ENCODE measurements at places on chromosomes 12 and 14.
A peak's percentile ranks its signal among the peaks of the same experiment; 100 is the strongest.

DNA sequence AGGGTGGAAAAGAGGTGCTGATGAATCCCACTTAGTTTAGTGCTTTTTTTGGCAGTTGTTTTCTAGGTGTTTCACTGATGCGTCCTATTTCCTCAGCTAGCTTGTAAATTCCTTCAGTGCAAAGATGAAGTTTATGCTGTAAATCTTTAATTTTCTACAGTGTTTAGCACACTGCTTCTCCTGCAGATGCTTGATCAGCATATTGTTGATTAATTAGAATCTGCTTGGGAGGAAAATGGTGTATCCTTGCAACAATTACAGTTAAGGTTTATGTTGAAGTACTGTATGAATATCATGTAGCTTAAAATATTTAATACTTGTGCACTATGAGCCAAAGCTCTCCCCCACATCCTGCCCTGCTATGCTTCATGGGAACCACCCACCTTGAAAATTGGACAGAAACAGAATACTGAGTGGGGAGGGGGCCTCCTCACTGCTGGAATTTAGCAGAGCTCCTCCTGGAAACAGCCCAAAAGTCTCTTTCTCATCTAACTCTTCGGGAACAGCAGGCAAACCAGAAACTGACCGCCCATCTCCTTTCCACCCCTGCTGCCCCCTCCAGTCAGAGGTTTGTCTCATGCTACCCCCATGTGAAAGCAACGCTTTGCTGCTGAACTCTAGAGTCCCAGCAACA is 20.3 kb upstream of the DHRS4 start:
- no peak for DNase-seq

DNA sequence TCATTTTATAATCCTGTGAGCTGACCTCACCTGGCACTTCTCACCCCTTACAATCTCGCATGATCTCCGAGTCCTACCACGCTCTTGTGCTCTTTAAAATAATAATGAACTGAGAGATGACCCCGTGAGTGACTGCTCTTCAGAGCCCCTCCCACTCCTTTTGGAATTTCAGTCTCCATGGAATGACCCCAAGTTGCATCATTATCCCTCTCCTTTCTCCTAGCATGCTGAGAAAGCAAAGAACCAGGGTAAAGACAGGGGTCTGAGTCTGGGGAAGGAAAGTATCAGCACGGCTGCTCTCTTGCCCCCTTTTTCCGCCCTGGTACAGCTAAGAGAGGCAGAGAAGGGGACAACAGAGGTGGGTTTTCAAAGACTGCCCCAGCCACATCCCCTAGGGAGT is 178.3 kb upstream of the PLEKHA5 start:
- DNase-seq = no peak

GRCh38 chr12:55742719-55743405 is at the start of gene GDF11:
TSS of gene GDF11 (plus strand) at chr12:55743122. CDS start at chr12:55743317, 195 bp downstream.
- DNase-seq = peak; percentile 48

- no peak for DNase-seq
These were observed 21.9 kb upstream of the CERS5 start for GRCh38 chr12:50188875-50189575.

DNA sequence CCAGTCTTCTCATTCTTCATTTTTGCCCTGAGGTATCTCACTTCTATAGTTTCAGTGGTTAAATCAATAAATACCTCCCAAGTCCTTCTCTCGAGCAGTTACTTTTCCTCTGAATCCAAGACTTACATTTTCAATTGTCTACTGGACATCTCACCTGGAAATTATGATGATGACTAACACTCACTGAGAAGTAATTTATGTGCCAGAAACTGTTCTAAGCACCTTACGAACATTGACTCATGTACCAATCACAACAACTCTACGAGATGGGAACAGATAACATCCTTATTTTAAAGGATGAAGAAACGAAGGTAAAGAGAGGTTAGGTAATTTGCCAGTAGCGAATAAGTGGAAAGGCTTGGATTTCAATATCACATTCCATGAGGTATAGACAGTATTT is 94.1 kb downstream of the EML5 start:
- no peak for DNase-seq

GRCh38 chr12:47717443-47718193 is 7.7 kb downstream of the ENDOU start:
- DNase-seq = no peak

DNA sequence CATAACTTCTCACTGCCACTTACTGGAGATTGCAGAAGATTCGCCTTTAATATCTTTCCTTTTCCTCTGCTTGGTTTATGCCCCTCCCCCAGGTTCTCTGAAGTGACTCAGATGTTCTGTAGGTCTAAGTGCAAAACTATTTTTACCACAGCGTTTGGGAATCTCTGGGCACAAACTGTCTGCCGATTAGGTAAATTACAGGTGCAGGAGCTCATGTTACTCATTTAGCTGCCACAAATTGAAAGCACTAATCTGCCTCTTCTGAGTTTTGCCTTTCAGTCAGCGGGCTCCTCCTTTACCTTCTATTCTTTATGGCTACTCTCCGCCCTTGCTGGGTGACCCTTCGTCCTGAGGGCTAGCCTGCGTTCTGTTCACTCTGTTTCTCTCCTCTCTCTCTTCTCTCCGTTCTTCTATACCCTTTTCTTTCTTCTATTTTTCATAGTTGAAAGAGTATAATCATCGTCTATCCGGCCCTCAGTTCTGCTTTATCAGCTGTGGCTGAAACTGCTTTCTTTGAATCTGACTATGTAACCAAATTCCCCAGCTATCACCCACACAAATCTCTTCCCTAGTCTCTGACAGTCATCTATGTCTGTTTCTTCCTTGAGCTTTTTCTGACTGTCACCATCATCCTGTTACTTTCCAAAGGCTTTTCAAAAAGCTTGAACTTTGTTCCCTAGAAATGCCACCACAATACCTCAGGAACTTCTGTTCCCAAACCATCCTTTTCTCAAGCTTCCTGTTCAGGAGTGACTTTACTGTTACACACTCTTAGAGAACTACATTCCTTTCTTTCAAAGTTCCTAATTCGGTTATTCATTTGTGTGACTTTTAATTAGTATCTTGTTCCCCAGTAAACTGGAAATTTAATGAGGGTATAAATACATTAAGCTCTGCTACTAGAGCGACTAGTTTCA is 4.3 kb upstream of the MYF6 start:
- no peak for DNase-seq

- DNase-seq = no peak
These were observed 10.5 kb downstream of the ZBTB1 start for GRCh38 chr14:64515053-64515452.

DNA sequence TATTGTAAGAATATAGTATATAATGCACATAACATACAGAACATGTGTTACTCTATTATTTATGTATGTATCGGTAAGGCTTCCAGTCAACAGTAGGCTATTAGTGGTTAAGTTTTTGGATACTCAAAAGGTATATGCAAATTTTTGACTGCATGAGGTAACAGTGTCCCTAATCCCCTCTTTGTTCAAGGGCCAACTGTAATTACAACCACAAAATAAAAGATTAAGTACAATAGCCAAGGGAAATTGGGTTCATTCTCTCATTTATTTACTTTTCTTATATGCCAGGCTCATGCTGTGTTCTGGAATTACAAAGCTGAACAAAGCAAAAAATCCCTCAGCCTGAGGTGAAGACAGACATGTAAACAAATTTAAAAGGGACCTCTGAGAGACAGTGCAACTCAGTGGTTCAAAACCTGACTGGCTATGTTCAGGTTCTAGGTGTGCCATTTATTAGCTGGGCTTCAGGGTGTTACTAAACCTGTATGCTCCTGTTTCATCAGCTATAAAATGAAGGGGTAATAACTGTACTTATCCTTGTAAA is 43.4 kb upstream of the TSPAN8 start:
- DNase-seq = no peak

DNA sequence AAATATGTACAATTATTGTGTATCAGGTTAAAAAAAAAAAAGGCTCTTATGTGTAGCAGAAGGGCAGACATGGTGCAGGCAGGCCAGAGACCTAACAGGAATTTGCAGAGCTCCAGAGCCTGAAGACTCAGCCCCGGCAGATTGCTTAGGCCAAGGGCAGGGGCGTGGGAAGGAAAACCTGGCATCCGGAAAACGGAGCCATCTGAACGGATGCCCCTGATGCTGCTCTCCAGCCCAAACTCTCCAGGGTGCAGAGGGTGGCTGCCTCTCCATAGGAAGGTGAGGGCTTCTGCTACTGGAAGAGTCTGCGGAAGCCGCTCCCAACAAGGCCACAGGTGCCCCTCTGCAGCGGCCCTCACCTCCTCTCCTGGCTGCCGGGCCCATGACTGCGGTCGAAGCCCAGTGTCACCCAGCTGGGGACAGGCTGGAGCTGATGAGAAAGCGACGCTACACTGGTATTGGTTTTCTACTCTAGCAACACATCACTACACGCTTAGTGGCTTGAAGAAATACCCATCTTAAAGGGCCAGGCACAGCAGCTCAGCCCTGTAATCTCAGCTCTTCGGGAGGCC is 19.4 kb downstream of the ACADS start:
- DNase-seq = no peak

GRCh38 chr12:89783359-89784060 is 74.9 kb upstream of the ATP2B1 start:
- DNase-seq = no peak

- peak; percentile 57 for DNase-seq
These were observed 1.6 kb upstream of the CEBPE start for GRCh38 chr14:23120541-23121251.

DNA sequence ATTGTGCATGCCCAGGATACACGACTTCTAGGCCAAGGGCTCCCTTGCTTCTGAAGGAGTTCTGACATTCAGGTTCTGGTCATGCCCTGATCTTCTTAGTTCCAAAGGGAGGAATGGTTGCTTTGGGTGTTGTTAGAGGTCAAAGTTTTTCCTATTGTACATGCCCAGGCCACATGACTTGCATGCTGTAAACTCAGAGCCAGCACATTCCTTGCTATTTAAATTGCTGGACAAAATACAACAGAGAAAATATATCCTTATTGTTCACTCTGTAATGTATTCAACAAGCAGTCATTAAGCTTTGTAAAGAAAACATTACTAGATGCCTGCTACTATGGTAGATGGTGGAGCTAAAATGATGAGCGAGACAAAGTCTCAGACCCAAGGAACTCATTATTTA is 71.2 kb upstream of the COCH start:
- no peak for DNase-seq

DNA sequence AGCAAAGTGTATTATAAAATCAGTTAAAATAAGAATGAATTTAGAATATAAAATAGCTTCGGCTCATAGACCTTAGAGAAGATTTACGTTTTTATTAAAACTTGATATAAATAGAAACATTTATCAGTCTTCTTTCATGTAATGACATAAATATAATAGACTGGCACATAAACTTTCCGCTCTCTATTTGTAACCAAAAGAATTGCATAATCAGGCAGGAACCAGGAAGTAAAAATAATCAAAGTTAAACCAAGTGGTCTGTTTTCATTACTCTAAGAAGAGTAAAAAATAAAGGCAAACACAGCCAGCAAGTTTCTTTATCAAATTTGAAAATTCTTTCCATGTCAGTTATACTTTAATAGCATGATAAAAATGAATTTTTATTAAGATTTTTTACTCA is 46.3 kb upstream of the ATP2A2 start:
- no peak for DNase-seq

DNA sequence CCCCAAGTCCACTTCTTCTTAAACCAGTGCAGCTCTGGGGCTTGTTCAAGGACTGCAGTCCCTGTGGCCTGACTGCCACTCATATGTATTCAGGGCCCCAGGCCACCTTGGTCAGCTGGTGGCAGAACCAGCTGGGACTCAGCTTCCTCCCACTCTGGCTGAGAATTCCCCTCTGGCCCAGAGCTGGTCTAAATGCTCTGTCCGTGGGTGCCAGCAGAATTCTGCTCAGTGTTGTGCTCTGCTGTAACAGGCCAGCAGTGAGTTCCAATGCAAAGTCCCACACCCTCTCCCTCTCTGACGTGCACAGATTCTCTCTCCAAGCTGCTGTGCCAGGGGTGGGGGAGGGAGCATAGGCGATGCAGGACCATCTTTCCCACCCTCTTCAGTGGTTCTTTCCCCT is 210.4 kb upstream of the RGS6 start:
- DNase-seq = no peak

DNA sequence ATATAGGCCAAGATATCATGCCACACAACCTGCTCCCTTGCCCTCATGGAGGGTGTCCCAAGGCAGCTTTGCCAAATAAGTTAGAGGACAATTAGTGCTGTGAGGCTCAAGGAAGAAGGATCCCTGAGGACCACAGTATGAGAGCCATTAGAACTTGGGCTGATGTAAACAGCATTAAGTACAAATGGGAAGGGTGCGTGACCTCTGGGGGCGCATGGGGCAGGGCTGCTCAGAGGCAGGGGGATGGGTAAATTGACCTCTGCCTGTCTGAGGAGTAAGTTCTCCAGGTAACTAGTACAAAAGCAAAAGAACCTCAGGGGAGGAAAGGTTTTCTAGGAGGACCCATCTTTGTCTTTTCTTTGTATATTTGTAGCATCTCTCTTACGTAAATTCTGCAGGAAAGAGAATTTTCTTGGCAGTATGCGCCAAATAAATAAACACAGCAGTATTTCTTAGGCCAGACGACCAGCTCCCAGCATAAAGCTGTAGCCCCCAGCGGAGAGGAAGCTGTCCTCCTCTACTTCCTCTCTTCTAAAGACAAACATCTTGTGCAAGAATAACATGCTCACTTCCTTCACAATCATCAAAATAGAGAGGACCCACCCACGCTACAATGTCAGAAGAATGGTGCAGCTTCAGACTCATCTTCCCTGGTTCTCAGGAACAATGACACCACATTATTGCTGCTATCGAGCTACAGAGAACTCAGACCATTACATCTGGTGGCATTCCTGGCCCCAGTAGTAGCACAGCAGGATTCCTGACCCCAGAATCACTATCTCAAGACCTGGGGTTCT is 16.4 kb upstream of the VWF start:
- no peak for DNase-seq

GRCh38 chr14:64891839-64892375 is 12.2 kb upstream of the SPTB start:
- no peak for DNase-seq

DNA sequence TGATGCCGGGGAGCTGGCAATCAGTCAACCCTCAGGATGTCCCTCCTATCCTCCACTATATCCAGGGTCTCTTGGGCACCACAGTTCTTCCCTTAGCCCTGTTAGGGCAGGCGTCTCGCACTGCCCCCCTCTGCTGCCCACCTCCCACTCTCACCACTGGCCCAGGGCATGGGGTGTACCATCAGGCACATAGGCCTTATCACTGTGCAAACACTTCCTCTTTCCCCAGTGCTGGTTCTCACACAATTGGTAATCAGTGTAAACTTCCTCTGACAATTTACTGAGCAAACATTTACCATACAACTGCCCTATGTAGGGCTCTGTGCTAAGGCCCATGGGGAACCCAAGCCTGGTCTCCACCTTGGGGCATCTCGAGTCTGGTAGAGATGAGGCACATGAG is 20.1 kb upstream of the TMED10 start:
- no peak for DNase-seq

DNA sequence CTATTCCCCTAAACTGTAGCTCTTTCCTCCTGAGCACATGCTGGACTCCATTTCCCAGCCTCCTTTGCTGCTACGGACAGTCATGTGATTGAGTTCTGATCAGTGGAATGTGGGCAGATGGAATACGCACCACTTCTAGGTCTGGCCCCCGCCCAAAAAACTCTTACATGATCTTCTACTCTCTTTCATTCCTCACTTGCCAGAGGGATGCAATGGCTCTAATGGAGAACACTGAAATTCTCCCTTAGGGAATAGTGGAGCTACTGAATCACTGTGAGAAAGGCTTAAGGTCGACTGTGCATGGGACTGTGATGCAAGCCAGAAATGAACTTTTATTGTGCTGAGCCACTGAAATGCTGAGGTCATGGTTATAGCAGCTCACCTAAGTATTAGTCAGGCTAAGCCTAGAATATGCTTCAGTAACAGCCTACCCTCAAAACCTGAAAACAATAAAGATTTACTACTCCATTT is 13.0 kb upstream of the TMED2 start:
- no peak for DNase-seq
